ENCODE measurements at places on chromosomes 16 and 17.

GRCh38 chr17:3503285-3503684 is 27.5 kb downstream of the ASPA start:
- no peak for DNase-seq

- no peak for DNase-seq
Observed at GRCh38 chr16:30692396-30693064, 6.4 kb upstream of the SRCAP start.

GRCh38 chr17:31490019-31490650 is 98.7 kb downstream of the RAB11FIP4 start:
- DNase-seq: no peak

DNA sequence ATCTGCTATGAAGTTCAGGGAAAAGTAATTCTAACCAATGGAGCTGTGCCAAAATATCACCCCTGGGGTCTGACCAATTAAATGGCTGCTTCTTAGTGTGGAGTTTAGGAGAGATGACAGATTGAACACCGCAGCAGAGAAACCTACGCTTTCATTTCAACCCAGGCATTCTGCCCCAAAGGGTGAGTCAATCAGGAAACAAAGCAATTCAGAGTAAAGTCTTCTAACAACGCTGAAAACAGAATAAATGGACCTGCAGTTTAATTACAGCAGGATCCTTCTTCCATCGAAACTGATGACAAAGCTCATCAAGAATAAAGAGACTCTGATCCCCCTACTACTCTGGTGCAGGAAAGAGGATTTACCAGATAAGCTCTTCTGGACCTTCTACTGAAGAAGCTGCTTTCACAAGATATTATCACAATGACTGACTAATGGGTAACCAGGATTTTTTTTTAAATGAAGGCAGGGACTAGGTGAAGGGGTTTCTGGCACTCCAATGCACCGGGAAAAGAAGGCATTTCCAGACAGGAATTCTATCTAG is 16.7 kb downstream of the RFFL start:
- no peak for DNase-seq

- DNase-seq: no peak
Observed at GRCh38 chr16:22292320-22292719, 4.9 kb upstream of the POLR3E start.

DNA sequence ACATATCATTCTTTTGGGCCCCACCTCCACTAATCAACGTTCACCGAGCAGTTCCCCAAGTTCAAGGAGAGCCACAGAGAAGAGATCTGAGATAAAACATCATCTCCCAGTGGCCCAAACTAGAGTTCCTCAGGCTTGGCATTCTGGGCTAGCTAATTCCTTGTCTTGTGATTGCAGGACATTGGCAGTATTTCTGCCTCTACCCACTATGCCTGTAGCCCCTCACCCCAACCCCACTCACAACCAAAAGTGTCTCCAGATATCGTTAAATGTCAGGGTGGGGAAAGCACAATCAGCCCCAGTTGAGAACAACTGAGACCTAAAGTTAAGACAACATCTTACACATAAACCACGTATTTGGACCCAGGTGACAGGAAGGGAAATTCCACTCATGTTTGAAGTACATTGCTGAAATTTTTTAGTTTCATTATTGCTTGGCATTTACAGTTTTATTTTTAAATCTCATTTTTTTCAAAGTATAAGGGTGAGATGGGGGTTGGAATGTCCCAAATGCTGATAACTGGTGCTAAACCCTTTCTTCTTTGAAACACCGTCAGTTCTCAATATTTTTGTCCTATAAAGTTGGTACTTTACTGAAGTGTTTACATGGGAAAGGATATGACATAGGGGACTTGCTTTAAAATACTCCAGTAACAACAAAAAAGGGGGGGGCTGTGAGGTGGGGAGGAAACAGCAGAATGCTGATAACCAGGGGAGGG is 13.6 kb downstream of the ZC3H7A start:
- DNase-seq: no peak

- DNase-seq: no peak
Observed at GRCh38 chr17:77142689-77143088, 1.9 kb downstream of the SEC14L1 start.

GRCh38 chr16:14263011-14263410 is 191.9 kb downstream of the MRTFB start:
- peak; percentile 24 for DNase-seq

- no peak for DNase-seq
Observed at GRCh38 chr17:2611627-2612026, 18.2 kb downstream of the PAFAH1B1 start.

- no peak for DNase-seq
Observed at GRCh38 chr16:69917739-69918138, 33.4 kb upstream of the CLEC18A start.

GRCh38 chr17:58527949-58528348 is 13.5 kb upstream of the MTMR4 start:
- DNase-seq: no peak

- no peak for DNase-seq
Observed at GRCh38 chr16:89031715-89032659, 55.0 kb upstream of the CBFA2T3 start.

DNA sequence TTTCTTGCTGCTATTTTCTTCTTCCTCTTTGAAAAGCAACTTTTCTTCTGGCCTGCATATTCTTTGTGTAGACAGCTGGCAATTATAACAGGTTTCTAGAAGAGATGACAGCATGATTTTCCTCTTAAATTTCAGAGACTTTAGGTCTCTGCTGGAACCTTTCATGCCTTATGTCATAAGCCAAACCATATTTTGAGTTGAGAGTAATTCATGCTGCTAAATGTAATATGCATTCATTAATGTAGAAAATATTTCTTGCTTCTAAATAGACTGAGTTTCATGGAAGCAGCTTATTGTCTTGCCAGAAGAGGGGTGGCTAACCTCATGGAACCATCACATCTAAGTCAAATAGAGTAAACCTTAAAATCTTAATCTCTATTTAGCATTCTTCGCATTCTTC is 25.9 kb upstream of the ABCA9 start:
- DNase-seq: no peak

DNA sequence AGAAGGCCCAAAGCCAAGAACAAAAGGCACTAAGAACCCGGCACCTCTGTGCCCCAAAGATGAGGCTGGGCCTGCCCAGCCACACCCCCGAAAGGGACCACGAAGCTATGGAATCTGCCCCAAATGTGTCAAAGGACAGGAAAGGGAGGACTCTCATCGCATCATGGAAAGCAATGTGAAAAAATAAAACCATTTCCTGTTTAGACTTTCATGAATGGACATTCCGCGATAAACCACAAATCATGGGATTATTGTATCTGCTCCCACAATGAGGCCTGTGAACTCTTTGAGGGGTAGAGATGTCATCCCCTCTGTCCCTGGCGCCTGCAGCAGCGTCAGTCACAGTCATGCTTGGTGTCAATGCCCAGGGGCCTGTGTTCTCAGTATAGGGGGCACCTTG is 135.0 kb downstream of the COPRS start:
- no peak for DNase-seq

DNA sequence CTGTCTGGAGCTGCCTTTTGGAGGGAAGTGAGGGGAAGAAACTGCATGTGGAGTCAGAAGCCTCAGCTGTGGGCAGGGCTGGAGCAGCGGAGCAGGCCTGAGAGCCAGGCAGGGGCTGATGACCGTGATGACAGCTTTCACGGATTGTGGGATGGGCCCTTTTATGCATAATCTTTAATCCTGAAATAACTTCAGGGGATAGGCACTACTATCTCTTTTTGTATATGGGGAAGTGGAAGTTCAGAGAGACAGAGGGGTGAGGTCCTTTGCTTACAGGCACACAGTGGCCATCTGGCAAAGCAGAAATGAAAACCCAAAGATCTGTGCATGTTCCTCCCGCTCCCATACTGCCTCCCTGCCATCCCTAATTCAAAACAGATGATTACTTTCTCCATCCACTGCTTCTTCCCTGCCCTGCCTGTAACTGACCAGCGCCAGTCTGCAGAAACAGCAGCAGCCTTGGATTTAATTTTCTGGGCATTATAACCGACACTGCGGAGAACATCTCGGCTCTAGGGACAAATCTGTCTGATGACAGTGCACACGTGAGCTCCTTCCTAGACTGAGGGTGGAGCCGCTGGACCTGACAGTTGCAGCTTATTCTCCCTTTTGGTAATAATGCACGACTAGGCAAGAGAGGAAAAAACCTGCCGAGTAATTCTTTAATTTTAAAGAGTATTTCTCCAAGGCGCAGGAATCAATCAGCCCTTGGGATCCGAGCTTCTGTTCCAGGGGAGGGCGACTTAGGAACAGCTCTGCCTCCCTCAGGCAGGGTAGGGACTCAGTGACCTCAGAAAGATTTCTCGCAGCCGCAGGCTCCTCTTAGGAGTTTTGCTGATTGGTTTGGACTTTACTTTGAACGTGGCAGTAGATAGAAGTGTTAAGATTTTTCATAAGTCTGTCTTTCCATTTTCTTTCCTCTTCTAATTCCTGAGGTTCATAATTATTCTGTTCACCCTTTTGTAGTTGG is 95.4 kb downstream of the UTP18 start:
- DNase-seq: no peak

DNA sequence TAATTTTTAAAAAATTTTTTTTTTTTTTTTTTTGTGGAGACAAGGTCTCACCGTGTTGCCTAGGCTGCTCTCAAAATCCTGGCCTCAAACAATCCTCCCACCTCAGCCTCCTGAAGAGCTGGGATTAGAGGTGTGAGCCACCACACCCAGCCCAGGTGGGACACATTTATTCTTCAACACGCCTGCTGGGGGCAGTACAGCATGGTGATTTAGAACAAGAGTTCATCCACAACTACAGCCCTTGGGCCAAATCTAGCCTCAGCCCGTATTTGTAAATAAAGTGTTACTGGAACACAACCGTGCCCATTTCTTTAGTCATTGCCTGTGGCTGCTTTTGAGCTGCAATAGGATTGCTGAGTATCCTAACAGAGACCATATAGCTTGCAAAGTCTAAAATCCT is 92.8 kb downstream of the KATNIP start:
- no peak for DNase-seq

GRCh38 chr16:11668623-11669379 is 546 bp downstream of the SNN start:
- DNase-seq: peak; percentile 47

- DNase-seq: no peak
Observed at GRCh38 chr17:61209525-61209924, 190.1 kb upstream of the TBX2 start.

- DNase-seq: no peak
Observed at GRCh38 chr17:82465023-82465603, 6.6 kb downstream of the NARF start.

DNA sequence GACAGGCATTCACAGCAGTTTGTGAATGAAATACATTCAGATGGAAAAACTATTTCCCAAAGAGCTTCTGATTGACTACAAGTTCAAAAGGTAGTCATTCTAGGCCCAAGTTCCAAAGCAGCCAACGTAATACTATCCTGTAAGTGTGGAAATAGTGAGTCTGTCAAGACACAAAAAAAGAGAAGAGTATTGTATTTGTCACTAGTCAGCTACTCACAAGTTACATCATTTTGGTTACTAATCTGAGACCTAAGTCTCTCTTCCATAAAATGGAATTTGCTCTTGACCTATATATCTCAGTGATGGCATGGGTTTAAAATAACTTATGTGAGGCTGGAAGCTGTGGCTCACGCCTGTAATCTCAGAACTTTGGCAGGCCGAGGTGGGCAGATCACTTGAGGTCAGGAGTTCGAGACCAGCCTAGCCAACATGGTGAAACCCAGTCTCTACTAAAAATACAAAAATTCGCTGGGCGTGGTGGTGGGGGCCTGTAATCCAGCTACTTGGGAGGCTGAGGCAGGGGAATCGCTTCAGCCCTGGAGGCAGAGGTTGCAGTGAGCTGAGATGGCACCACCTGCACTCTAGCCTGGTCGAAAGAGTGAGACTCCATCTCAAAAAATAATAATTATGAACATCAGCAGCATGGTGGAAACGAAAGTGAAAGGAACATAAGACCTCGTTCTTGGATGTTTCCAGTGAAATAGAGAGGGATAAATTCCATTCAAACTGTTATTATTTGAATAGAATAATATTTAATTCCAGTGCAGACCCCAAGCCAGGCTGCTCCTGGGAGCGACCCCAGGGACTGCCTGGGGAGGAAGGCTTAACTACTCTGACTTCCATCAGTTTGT is 2.9 kb downstream of the CMC2 start:
- no peak for DNase-seq

DNA sequence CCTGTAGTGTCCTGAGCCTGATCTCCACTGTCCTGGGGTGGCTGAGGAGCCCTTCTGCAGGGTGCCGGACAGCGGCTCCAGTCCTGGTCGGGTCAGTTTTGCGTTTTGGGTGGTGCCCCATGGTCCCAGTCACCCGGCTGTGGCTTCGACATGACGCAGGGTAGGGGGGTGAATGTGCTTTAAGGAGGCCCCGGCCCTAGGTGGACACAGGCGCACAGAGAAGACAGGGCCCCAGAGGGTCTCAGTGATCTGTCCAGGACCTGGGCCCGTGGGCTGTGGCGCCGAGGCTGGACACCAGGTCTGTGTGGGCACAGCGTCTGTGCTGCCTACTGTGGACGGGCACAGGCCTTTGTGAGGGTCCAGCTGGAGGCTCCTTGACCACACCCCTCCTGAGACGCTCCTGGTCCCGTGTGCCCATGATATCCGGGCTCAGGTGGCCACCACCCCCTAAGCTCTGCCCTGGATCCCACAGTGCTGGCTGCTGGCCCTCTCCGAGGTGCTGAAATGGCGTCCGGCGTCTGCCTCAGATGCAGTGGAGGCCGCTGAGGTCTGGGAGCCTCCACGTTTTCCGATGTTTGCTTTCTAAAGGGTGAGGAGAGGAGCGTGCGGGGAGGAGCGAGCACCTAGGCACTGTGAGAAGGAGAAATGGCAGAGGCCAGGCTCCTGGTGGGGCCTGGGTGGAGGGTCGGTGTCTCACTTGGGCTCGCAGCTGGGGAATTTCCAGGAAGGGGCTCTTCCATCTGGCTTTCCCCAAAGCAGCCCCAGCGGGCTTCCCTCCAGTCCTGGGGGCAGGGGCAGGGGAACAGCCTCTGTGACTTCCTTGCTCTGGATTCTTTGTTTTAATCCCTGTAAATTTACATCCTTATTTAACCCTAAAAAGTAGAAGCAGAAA is 56.1 kb upstream of the ACSF3 start:
- DNase-seq: no peak

GRCh38 chr16:84007965-84008364 is 34.6 kb downstream of the SLC38A8 start:
- no peak for DNase-seq

DNA sequence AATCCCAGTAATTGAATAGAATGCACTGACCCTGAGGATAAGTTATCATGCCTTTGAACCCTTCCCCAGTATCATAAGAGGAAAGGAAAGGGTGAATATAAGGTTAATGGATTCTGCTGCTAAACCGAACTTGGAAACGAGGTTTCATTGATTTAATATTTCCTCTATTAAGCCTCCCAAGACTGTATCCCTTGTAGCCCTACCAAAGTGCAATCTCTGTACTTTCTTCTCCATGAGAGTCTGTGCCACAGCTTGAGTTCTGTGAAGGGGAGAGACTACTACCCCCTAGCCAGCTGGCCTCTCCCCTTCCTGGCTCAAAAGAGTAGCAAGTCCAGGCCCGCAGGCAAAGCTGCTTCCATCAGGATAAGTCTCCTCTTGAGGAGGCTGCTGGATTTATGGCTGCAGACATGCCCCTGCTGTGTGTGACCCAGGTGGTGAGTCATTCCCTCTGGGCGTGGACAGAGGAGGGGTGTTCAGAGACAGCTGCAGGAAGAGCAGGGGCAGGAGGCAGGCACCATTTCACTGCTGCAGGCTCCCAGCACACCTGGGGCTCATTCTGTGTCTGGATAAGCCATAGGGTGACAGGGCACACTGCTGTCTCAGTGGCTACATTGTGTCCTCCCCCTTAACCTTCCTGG is 58.4 kb downstream of the TOM1L2 start:
- no peak for DNase-seq

Data from frontal cortex (tissue), 4 donors.